NCI-H2081 (cell line): ENCODE measurements at places on chromosomes 5 and 9.
A peak's percentile ranks its signal among the peaks of the same experiment; 100 is the strongest.

DNA sequence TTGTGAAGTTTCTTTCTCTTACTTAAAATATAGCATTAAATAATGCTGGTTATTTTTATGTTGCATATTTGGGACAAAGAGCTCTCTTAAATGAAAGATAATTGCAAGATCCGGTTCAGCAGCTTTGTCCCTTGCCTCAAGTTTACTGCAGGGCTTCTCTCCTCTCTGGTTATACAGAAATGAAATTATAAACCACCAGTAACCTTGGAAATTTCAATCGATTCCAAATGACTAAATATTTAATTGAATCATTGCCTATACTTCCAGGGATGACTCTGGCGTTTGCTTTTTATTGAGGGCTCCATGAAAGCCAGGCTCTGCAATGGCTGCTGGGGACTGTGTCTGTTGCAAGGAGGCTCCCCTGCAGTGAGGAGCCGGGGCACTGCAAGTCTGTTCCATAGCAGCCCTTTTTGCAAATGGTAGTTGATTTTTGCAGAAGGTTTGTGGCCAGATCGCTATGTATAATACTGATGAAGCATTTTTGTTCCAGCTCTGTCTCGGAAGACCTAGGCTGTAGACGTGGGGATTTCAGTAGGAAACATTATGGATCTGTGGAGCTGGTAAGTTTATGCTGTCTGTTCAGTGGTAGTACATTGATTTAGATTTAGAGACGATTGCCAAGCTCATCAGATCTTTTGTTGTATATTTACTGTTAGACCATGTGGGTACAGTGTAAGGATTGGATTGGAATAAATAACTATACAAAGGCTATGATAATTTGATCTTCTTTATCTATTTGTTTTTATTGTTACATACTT is at the start of gene GARNL3:
TSS of gene GARNL3 (plus strand) at position 313 of the 758 bp plus-strand sequence. CDS start at position 417, 104 bp downstream.
- no peak for DNase-seq

- peak; percentile 21 for DNase-seq
Observed at GRCh38 chr5:92674321-92674720, 906.7 kb downstream of the NR2F1-AS1 start.

DNA sequence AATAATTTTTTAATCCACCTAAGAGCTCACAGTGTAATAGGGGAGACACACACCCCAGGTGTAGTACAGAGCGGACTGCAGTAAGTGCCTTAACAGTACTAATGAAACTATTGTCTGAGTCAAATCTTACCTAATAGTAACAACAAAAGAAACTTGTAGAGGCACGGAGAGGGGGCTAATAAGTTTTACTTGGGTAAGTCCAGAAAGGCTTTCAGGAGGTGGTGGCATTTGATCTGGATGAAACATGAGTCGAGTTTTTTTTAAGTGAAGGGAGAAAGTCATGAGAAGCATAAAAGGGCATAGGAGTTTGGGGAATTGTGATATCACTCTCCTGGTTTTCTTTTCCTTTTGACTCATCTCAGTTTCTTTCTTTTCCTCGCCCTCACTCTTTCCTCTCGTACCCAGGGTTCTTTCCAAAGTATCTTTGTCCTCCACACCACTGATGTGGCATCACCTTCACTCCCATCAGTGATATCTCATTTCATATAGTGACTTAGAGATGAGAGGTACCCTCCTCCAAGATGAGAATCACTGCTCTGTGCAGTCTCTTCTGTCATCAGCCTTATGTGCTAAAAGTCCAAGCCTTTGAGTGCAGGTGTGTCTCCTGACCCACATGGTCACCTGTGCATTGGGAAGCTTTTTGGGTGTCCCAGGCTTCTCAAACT is 2.0 kb downstream of the CTNNA1 start:
- DNase-seq, result no peak

GRCh38 chr5:140227046-140227445 is 52.1 kb downstream of the CYSTM1 start:
- DNase-seq, result no peak

DNA sequence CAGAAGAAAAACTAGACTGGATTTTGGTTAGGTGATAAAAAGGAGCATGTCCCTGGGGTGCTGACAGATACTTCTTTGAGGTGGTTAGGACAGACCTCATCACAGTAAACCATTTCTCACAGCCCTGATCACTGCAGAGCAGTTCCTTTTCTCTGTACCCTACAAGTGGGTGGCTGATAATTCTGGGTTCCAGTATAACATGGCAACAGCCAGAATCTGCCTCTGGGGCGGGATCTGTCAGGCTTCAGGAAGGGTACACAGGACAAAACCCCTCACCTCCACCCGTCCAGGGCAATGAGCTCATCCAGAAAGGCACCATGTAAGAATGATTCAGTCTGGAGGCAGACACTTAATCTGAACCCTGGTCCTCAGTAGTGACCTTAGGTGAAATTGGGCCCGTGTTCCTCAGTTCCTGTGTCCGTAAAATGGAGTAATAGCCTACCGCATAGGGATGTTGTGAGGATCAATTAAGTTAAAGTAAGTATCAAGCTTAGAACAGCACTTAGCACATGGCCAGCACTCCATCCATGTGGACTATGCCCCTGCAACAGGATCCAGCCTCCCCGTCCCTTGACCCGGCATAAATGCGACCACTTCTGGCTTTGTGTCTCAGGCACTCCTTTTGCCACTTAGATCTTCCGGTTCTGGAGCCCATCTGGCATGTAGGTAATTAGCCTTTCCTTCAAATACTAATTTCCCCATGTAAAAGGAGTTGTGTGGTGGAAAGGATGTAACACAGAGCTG is 129.2 kb downstream of the LHFPL2 start:
- DNase-seq, result no peak

DNA sequence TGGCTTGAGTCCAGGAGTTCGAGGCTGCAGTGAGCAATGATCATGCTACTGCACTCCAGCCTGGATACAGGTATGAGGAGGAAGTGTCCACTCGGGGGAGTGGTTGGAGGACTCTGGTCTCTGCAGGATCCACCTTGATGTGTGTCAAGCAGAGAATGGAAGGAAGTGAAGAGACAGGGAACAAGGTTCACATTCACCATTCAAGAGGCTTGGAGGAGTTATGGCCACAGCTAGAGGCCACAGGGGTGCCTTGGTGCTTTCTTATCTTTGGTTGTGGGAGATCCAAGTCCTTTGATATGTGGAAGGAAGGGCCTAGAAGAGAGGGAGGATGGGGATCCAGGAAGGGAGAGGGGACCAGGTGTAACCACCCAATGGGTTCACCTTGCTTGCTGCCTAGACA is 5.4 kb upstream of the CERCAM start:
- no peak for DNase-seq

GRCh38 chr9:89519366-89519805 is 21.5 kb upstream of the SEMA4D start:
- no peak for DNase-seq

DNA sequence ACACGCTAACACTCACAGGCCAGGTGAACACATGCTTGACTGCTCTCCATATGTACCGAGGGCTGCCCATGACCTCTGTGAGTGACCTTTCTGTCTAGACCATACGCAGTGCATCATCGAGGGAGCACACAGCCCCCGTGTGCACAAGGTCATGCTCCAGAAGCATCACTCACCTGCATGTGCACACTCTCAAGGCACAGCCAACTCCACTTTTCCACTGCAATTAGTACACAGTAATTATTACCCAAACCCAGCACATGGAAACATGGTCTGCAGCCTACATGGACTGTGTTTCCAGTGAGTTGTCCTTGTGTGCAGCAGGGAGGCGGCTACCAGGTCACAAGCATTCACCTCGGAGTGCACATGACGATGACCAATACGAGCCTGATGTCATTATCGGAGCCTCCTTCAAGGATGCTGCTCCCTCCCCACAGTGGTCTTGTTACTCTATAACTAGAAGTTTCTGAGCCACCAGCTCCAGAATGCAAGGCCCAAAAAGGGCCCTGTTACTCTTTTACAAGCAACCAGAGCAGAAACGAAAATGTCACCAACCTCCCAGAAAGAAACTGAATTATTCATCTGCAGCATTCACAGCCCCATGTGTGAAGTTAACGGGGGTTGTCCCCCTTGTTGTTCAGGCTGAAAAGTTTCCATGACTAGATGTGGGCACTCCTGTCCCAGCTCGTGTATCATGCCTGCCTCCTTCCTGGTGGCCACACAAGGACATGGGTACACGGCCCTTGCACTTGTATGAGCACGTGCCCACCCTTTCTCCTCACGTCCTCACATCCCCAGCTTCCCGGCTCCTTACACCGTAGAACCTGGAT is 31.2 kb downstream of the SEMA4D start:
- DNase-seq, result no peak

DNA sequence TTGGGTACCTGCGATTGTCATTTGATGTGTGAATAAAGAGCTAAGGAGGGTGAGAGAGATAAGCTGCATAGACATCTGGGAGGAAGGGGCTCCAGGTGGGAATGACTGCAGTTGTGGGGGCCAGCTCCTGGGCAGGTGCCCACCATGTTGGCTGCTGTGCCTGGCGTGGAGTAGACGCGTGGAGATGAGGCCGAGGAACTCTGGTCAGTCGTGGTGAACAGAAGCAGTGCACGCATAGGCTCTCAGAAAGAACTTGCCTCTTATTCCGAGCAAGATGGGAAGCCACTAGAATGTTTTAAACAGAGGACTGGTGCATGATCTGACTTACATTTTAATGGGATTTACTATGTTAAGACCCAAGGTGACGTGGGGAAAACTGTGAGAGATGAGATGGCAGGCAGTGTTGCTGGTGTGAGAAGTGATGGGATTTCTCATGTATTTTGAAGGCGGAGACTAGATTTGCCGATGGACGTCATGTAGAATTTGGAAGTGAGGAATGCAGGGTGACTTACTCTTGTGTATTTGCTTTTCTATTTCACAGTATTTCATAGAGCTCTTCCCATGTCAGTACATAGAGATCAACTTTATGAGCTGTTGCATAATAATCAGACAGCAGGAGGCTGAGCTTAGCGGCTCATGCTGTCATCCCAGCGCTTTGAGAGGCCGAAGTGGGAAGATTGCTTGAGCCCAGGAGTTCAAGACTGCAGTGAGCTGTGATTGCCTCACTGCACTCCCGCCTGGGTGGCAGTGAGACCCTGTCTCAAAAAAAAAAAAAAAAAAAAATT is 71.1 kb downstream of the EHMT1 start:
- no peak for DNase-seq

GRCh38 chr5:59097116-59097515 is 514.2 kb downstream of the RAB3C start:
- no peak for DNase-seq

DNA sequence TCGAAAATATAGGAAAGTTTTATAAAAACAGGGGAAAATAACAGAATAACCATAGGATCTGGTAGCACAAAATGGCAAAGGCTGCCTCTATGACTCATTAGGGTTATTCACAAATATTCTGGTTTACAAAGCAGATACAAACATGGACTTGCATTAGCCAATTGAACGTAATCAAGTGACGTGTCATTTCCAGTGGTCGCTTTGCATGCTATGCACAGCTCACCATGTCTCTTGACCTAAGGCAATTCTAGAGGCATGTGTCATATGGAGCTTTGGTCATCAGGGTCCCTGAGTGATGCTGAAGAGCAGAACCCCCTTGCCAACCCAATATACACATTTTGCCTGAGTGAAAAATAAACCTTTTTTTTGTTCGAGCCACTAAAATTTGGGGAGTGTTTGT is 158.8 kb downstream of the TMEM161B start:
- DNase-seq, result no peak

DNA sequence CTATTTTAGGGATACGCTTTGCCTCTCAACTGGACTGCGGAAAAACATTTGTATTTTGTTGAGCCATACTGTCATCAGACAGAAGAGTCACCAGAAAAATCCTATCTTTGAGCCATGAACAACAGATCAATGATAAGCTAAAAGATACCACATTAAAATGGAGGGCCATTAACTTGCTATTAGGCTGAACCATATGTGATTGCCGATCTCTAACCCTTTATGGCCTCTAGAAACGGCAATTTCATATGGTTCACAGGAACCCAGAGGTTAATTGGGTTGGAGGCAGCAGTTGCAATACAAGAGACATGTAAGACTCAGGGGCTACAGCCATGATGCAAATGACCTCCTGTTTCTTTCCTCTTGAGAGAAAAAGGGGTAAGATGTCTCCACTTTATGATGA is 69.8 kb downstream of the MYO10 start:
- DNase-seq, result peak; percentile 58

- DNase-seq, result no peak
Observed at GRCh38 chr9:113604393-113604792, 140.9 kb downstream of the RGS3 start.

DNA sequence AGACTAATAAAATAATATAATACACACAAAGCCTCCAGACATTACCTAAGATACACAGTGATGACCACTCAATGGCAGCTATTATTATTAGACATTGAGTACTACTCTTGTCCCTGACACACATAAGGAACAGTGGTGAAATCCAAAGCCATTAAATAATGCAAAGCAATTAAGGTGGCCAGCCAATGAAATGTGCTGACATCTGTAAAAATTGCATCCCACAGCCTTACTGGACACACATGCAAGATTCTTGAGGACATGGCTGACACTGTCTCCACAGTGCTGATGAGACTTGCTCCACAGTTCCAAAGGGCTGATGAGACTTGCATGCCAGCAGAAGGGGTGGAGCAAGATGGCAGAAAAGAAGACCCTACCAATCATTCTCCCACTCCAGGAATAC is 447.5 kb downstream of the IRX1 start:
- no peak for DNase-seq

DNA sequence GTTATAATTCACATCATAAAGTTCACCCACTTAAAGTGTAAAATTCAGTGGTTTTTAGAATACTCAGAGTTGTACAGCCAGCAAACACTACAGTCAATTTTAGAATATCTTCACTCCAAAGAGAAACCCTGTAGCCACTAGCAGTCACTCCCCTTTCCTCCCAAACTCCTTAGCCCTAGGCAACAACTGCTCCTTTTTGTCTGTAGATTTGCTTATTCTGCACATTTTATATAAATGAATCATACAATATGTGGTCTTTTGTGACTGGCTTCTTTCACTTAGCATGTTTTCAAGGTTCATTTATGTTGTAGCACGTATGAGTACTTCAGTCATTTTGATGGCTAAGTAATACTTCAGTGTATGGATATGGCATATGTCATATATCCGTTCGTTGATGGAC is 38.7 kb downstream of the TGFBR1 start:
- no peak for DNase-seq

DNA sequence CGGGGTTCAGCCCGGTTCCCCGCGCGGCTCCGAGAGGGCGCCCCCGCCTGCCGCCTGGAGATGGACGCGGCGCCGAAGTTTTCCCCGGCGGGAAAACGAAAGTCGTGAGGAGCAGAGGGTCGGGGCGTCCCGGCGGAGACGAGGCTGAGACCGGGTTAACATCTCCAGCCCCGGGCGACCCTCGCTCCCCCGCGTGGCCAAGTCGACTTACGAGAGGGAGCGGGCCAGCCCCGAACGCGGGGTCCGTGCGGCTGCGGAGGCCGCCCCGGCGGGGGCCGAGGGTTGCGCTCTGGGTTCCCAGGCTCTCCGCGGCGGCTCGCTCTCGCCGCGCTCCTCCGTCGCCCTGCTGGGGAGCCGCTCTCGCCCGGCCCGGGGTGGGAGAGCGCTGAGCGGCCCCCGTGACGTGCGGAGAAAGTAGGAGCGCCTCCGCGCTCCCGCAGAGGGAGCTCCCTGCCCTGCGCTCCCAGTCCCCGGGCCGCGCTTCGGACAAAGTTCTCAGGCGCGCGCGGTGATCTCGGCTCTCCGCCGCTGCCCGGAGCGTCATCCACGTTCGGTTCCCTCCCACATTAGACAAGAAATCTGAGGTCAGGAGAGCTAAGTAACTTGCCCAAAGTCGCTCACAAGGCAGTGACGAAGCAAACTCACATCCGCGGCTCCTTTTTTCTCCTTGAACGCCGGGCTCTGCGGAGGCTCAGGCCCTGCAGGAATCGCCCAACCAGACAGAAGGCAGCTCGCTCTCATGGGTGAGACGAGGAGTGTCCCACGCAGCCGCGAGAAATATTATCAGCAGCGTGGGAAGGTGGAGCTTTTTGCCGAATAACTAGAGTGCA is 1.2 kb upstream of the GCNT4 start:
- DNase-seq, result peak; percentile 5
